ENCODE measurements at places on chromosomes 5 and 9.

- DNase-seq, result no peak
Measured at GRCh38 chr5:58800356-58800755, 217.5 kb downstream of the RAB3C start.

- DNase-seq, result no peak
Measured at GRCh38 chr5:138981586-138981985, 106.5 kb upstream of the LRRTM2 start.

DNA sequence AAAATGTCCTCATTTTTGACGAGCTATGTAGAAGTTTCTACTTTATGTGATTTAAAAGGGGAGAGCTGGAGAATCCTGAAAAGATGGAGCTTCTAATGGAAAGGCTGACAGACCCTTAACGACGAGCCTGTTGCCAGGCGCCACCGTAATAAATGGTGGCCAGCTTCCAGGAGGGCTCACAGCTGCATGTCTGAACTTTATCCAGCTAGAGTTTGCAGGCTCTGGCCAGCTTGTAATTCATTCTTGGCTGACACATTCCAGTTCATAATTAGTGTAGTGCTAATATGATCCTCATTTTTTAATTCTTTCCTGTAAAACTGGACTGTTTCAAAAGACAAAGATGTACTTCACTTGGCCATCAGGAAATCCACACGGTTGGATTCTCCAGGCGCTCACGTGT, 246.7 kb downstream of the GAS1 start:
- no peak for DNase-seq

DNA sequence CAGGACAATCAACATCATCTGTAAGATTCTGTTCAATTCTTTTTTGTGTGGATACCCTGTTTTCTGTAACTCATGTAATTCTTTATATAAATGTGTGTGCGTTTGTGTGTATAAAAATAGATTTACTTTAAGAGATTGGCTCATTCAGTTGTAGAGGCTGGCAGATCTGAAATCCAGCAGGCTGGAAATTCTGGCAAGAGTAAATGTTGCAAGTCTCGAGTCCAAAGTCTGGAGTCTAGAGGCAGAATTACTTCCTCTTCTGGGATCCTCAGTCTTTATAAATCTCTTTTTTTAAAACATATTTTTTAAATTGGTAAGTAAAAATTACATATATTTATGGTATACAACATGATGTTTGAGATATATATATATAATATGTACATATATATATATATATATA, 202.1 kb upstream of the TMEM161B start:
- no peak for DNase-seq

GRCh38 chr9:125418404-125418803, 156.8 kb downstream of the GAPVD1 start:
- DNase-seq, result no peak

GRCh38 chr5:146072595-146072994, 32.8 kb downstream of the PLAC8L1 start:
- no peak for DNase-seq

- DNase-seq, result no peak
Measured at GRCh38 chr9:75541734-75542133, 348.7 kb upstream of the PCSK5 start.

DNA sequence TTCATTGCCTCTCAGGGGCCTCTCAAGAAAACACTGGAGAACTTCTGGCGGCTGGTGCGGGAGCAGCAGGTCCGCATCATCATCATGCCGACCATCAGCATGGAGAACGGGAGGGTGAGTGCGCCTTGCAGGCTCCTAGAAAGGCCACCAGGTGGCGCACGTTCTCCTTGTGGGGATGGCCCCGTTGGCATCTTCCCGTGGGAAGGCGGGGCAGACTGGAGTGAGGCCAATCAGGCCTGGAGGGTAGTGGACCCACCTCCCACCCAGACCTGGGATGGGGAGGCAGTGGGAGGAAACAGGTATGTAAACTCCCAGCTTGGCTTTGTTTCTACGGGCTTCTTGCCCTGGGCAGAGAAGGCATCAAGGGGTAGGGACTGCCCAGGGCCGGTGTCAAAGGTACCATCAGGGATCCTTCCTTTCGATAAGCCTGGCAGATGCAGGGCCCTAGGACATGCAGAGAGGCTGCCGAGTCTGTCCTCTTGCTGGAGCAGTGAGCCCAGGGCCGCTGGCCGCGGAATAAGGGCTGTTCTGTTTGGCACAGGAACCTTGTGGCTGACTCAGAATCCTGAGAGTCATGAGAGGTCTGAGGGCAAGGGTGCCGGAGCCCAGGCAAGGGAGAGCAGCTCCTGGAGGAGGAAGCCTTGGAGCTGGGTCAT, 18.9 kb upstream of the SPTLC1 start:
- DNase-seq, result peak; percentile 92

- DNase-seq, result no peak
Measured at GRCh38 chr9:127923771-127924170, 6.8 kb downstream of the PIP5KL1 start.

GRCh38 chr9:114465906-114466900, 39.1 kb downstream of the WHRN start:
- DNase-seq, result no peak

GRCh38 chr9:114206221-114206789, 51.0 kb downstream of the COL27A1 start:
- no peak for DNase-seq

- DNase-seq, result peak; percentile 4
Measured at GRCh38 chr5:173392-174290, 17.7 kb upstream of the LRRC14B start.

DNA sequence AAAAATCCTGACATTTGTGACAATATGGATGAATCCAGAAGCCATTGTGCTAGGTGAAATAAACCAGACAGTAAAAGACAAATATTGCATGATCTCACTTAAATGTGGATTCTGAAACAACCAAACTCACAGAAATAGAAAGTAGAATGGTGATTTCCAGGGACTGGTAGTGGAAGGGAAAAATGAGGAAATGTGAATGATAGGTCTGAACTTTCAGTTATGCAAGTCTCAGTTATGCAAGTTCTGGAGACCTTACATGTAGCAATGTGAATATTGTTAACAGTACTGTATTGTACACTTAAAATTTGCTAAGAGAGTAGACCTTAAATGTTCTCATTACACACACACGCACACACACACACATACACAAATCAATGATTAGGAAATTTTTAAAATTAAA, 84.9 kb downstream of the SLCO4C1 start:
- DNase-seq, result no peak

GRCh38 chr5:138575194-138576015, at the start of gene HSPA9:
Gene HSPA9 (minus strand): TSS chr5:138575401. CDS start chr5:138575318, 83 bp downstream.
- DNase-seq, result peak; percentile 98

DNA sequence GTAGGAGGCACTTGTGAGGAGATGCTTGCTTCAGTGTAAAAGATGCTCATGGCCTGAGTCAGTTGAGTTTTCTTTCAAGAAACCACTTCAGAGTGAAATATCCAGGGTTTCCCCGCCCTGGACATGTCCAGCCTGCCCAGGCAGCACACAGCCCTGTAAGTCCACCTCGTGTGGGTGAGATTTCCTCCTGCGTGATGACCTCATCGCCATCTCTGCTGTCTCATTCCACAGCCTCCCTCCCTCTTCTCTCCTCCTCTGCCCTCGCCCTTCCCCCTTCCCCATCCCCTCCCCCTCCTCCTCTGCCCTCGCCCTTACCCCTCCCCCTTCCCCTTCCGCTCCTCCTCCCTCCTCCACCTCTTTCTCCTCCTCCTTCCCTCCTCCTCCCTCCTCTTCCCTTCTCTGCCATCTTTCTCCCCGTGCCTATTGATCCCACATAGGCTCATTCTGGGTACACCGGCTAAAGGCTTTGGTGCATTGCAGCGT, 34.0 kb upstream of the NCS1 start:
- peak; percentile 75 for DNase-seq

GRCh38 chr5:163259495-163259894, 177.9 kb upstream of the CCNG1 start:
- DNase-seq, result no peak

- DNase-seq, result no peak
Measured at GRCh38 chr5:180354966-180355365, 1.8 kb upstream of the GFPT2 start.

DNA sequence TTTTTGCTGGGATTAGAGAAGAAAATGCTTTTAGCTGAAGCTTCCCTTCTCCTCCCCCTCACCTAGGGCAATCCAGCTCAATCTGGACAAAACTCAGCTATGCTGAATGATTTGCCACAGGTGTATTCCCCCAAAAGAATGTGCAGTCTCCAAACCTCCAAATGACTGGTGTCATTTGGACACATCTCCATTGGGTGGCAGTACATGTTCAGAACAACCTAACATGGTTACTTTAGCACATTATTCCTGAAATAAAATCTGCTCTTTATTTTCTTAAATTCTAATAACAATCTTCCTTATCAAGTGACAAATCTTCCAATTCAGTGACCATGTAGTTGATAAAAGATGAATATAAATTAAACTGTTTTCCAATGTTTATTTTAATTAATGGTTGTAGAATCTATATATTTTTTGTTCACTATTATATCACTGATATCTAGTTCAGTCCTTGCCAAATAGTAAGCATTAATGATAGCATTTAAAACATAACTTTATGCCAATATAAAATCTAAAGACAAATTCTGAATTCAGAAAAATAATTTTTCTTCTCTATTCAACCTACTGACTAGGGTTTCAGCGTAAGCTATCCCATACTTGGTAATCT, 61.3 kb upstream of the MOCS2 start:
- DNase-seq, result no peak

DNA sequence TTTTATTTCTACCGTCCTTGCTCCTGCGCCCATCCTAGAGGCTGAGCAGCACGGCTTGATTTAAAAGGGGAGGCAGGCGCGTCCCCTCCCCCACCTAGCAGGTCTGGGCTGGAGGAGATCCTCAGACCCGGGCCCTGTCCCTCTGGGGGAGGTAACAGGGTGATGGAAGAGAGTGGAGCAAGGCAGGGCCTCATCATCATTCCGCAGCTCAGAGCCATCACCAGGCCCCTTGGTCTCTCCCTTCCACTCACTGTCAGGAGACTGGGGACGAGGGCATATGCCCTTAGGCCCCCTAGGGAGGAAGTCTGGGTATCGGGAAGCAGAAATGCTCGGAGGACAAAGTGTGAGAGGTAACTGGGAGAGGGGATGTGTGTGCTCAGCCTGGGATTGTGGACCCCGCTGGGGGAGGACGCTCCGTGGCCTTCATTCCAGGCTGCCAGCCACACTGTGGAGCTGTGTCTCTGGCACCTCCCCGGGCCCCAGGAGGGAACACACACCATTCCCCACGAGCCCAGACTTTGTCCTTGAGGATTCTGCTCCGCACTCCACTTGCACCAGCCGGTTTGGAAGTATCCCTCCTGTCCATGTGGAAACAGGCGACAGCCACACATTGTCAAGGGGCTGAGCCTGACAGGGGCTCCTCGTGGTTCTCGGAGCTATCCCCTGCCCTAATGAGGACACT, 761 bp downstream of the REEP2 start:
- DNase-seq, result peak; percentile 34

DNA sequence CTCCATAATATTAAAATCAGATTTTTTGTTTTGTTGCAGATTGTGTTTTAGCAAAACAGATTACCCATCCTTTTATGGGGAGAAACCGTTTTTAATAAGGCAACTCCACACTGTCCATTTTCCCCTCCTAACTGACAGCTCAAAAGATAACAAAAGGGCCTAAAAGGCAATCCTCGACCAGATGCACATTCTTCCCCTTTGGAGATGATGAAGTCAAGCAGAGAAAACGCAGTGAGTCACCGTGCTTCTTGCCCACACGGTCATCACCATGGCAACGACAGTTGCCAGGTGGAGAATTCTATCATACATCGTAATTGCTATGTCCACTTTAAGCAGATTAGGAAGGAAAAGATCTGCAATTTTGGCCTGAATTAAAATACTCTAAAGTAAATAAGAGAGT, 96.4 kb downstream of the DIRAS2 start:
- DNase-seq, result peak; percentile 51

DNA sequence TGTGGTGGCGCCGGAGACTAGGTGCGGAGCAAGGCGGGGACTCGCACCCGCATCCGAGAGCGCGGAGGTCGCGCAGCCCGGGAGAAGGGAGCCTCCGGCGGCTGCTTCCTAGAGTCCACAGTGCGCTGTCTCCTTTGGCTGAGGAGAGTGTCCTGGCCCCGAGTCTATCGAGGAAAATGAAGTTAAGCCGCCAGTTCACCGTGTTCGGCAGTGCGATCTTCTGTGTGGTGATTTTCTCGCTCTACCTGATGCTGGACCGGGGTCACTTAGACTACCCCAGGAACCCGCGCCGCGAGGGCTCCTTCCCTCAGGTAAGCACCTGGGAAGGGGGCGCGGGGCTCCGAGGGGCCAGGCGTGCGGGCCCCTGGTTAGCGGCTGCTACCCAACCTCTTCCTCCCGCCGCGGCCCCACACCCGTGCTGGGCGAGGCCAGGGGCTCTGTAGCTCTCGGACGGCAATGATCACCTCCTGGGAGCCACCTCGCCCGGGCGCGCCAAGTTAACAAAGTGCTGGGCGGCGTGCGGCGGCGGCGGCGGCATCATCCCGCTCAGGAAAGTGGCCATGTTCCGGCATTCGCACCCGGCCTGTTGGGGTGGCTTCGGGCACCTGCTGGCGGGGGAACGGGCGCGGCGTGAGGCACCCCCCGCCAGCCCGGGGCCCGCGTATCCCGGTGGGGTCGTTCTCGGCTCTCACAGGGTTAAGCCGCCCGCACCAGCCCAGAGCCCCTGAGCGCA, 681 bp downstream of the MAN2A1 start:
- peak; percentile 44 for DNase-seq

DNA sequence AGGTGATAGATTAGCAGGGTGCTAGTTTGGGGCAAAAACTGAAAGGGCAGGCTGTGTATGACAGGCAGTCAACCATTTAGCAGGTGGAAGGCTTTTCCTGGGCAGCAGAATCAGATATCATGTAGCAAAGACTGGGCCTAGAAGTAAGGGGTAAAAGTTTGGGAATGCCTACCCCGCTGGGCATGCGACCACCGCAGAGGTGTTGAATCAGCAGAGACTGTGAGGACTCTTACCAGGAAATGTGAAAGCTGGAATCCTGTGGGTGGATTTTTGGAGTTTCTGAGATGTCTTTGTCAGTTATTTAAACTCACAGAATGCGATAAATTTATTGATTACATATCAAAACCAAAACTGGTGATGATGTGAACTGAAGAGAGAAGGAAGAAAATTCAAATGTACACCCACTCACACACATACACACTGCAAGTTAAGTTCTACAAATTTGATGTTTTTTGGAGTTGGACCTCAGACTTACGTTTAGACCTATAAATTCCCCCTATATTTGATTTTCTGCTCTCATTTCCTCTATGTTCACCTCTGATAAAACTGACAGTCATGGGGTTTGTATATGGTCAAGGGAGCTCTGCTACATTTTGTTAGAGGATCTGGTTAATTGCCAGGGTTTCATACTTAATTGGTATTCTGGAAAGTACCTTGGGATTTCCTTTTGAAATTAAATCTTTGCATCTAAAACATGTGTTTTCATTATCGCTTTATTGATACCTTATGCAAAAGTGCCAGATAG, 333.6 kb downstream of the CSNK1G3 start:
- no peak for DNase-seq

- no peak for DNase-seq
Measured at GRCh38 chr9:136059851-136060670, 35.0 kb downstream of the NACC2 start.

- DNase-seq, result no peak
Measured at GRCh38 chr5:98064118-98064685, 709.3 kb upstream of the RGMB start.

Data from WERI-Rb-1 (cell line).